ENCODE measurements at places on chromosomes 6 and 20. TPM values are rescaled to one million over a fixed set of nuclear protein-coding genes. Genes with fewer than 3 reads are reported as not detected.

DNA sequence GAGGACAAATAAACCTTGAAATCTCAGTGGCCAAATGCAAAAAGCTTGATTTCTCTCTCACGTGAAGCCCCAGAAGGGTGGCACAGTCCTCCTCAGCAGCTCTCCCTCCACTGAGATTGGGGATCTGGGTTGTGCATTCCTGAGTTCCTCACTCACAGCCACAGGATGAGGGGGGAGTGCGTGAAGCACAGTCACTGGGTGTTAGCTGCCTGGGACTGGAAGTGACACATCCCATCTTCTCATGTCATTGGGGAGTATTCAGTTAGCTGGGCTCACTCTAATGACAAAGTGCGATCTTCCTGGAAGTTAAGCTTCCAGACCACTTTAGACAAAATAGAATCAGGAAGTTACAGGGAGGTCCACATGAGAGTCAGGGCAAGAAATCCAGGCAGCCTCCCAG is 192.2 kb upstream of the LRFN2 start:
- no peaks in the 10 kb centered on the region for H3K4me1 ChIP-seq
- no peaks in the 10 kb centered on the region for H3K36me3 ChIP-seq
- H3K27ac ChIP-seq = no peak overlapping the region
- no peaks in the 10 kb centered on the region for H3K27me3 ChIP-seq
- no peak for DNase-seq

DNA sequence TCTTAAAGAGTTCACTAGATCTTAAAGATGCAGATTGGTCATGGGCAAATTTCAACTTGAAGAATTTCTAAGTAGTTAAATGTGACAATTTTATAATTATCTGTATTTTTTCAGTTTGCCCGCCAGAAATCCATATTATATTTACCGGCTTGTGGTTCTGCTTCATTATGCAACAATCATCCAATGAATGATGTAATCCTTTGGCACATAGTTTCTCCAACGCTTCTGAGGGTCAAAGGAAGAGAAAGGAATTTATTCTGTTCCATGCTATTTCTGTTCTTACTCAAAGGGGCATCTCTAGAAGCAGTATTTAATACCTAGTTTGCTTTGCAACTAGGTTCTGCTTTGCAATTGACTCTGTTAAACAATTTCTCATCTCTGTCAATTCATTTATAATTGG is 359.3 kb upstream of the PLCB4 start:
- no peak overlapping the region for H3K27ac ChIP-seq
- H3K4me1 ChIP-seq = no peaks in the 10 kb centered on the region
- H3K4me3 ChIP-seq = no peak overlapping the region
- no peak for DNase-seq
- no peaks in the 10 kb centered on the region for H3K27me3 ChIP-seq

- H3K36me3 ChIP-seq = no peaks in the 10 kb centered on the region
- no peak overlapping the region for H3K27ac ChIP-seq
- no peak for DNase-seq
- H3K4me3 ChIP-seq = no peak overlapping the region
- no peaks in the 10 kb centered on the region for H3K4me1 ChIP-seq
Measured at GRCh38 chr6:152952045-152952444, 30.8 kb downstream of the FBXO5 start.

DNA sequence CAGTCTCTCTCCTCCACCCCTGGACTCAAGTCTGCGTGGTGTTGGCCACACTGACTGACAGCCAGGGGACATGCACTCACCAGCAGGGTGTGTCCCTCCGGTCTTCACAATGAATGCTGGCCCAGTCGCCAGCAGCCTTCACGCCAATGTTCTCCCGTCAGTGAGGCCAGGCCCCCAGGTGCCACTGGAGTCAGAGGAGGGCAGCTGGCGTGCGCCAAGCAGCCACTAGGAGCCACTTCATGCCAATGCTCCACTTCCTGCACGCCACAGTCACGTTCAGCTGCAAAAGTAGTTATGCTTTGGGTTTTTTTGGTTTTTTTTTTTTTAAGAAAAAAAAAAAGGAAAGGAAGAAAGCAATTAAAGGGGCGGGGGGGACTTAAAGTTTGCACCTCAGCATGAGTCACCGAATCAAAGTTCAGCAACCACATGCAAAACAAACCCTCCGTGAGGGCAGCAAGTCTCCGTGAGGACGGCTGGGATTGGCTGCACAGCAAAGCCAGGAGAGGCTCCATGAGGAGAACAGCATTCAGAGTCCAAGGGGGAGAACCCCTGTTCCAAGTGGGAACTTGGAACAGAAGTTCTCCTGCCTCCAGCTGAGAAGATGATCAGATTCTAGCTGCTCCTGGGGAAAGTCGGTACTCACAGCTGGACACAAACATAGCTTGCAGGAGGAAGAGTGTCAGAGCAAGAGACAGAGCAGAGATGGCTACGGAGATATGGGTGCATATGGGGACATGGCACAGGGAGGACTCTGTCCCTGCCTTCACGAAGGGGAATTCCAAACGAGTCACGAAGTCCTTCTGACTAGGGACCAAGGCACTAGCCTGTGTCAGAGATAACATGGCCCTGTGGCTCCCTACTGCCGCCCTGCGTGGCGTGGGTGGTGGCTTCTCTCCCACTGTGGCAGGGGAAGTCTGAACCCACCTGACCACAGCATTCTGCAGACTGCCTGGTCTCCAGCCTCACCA is at the start of gene ZC3H12D:
TSS of gene ZC3H12D (minus strand) at position 282 of the 968 bp plus-strand sequence. CDS start 10,471 bp downstream, outside the sequence.
- no peaks in the 10 kb centered on the region for H3K27me3 ChIP-seq
- no peaks in the 10 kb centered on the region for H3K36me3 ChIP-seq
- no peak within 1 kb of the TSS for H3K4me3 ChIP-seq
- H3K4me1 ChIP-seq = no peaks in the 10 kb centered on the region
- peak within 1 kb of the TSS; percentile 44 for H3K27ac ChIP-seq

- no peaks in the 10 kb centered on the region for H3K4me1 ChIP-seq
- no peak overlapping the region for H3K4me3 ChIP-seq
- DNase-seq = no peak
- no peaks in the 10 kb centered on the region for H3K27me3 ChIP-seq
- no peak overlapping the region for H3K27ac ChIP-seq
Measured at GRCh38 chr6:88823998-88824397, 139.4 kb downstream of the RNGTT start.

DNA sequence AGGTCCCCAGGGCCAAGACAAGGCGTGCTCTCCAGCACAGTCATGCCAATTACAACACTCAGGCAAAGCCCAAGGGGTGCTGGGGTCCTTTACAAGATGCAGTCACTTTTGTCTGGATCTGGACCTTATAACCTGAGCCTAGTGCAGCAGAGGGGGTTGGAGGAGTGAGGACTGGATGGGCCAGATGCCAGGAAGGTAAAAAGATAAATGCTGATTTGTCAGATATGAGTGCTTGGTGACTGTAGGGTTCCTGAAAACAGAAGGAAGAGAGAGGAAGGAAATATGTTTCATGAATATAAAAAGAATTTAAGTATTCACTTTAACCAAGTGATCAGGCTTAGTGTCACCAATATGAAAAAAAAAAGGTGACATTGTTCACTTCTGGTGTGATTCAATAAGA is 43.4 kb upstream of the TFAP2A start:
- H3K27me3 ChIP-seq = no peaks in the 10 kb centered on the region
- no peak overlapping the region for H3K27ac ChIP-seq
- H3K36me3 ChIP-seq = no peaks in the 10 kb centered on the region
- H3K4me3 ChIP-seq = no peak overlapping the region
- no peak for DNase-seq

- H3K27ac ChIP-seq = no peak overlapping the region
- H3K27me3 ChIP-seq = no peaks in the 10 kb centered on the region
- H3K4me1 ChIP-seq = no peaks in the 10 kb centered on the region
- no peaks in the 10 kb centered on the region for H3K36me3 ChIP-seq
Measured at GRCh38 chr20:39108746-39109145, 146.6 kb downstream of the DHX35 start.

DNA sequence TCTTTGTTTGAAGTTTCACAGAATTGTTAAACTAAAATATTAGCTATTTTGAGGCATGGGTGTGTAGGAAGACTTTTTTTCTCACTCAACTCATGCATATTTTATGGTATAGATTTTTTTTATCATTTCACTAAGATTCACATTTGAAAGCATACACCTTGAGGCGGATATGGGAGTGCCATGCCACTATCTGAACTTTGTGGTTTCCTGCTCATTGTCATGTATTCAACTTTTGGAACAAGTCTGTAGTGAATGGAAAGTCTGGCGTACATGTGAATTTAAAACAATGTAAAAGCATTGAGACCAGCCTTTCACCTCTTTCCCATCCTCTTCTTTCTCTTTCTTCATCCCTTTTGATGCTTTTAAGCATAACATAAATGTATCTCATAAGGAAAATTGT is 147.9 kb downstream of the TPBG start:
- DNase-seq = no peak
- no peaks in the 10 kb centered on the region for H3K36me3 ChIP-seq
- H3K4me3 ChIP-seq = no peak overlapping the region
- H3K27me3 ChIP-seq = no peaks in the 10 kb centered on the region
- no peaks in the 10 kb centered on the region for H3K4me1 ChIP-seq

GRCh38 chr6:32118782-32119628 is 9.0 kb downstream of the ATF6B start:
- H3K36me3 ChIP-seq = peaks cover 68% of the 10 kb centered on the region
- DNase-seq = peak; percentile 91
- H3K4me3 ChIP-seq = no peak overlapping the region
- no peak overlapping the region for H3K27ac ChIP-seq
- peaks cover 20% of the 10 kb centered on the region for H3K4me1 ChIP-seq
- H3K27me3 ChIP-seq = no peaks in the 10 kb centered on the region

DNA sequence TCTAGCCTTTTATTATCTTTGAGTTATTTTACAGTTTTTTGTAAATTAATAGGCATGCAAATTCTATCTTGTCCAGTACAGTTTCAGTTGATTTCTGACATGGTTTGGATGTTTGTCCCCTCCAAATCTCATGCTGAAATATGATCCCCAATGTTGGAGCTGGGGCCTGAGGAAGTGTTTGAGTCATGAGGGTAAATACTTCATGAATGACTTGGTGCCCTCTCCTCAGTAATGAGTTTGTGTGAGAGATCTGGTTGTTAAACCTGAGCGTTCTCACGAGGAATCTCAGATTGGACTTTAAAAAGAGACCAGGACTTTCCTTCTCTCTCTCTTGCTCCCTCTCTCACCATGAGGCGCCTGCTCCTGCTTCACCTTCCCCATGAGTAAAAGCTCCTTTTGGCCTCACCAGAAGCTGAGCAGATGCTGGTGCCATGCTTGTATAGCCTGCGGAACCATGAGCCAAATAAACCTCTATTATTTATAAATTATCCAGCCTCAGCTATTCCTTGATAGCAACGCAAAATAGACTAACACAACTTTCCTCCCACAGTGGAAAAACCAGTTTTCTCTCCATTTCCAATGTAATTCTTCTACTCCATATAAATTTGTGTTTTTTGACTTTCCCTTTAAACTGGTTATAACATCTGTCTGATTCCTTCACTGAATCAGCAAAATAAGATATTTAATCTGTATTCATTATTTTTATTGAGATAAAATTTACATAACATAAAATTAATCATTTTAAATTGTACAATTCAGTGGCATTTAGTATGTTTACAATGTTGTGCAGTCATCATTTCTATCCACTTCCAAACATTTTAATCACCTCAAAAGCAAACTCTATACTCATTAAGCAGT is 78.7 kb upstream of the PRSS16 start:
- no peak overlapping the region for H3K4me3 ChIP-seq
- H3K27ac ChIP-seq = no peak overlapping the region
- H3K36me3 ChIP-seq = no peaks in the 10 kb centered on the region

DNA sequence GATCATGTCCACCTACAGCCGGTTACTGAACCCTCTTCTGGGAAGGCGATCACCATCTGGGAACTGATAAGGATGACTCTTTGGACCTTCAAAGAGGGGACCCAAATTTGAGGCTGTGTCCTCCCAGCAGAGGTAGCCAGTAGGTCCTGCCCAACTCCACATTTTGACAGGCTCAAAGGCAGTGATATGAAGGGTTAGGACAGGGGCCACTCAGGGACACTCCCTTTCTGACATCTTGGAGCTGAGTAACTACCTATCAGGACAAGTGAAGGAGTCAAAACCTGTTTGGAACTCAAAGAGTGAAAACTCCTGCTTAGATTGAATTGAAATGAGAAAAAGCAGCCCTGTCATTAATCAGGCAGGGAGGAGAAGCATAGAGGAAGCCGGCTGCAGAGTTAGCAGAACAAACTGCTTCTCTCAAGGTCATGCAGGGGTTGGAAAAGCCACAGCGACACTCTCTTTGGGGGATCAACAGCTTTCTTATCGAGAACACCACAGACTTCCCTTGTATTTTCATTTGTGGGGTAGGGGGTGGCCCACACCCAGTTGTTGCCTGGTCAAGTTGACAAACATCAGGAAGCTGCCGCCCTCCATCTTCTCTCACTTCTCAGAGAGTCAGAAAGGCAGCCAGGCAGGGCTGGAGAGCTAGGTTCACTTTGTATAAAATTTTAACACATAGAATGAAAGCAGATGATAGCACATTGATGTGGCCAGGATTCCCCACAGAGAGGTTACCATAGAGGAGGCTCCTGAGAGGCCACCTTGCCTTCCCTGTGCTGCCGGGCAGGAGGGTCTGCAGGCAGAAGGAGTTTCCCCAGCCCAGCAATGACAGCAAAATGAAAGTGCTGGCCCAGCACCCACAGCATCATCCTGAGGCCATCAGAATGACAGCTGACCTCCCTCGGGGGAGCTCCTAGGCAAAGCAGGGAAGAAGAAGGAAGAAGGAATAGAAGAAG is 47.6 kb downstream of the AGPAT4 start:
- no peak overlapping the region for H3K4me3 ChIP-seq
- H3K4me1 ChIP-seq = peaks cover 37% of the 10 kb centered on the region
- no peak overlapping the region for H3K27ac ChIP-seq
- no peaks in the 10 kb centered on the region for H3K36me3 ChIP-seq
- no peak for DNase-seq
- H3K27me3 ChIP-seq = no peaks in the 10 kb centered on the region

DNA sequence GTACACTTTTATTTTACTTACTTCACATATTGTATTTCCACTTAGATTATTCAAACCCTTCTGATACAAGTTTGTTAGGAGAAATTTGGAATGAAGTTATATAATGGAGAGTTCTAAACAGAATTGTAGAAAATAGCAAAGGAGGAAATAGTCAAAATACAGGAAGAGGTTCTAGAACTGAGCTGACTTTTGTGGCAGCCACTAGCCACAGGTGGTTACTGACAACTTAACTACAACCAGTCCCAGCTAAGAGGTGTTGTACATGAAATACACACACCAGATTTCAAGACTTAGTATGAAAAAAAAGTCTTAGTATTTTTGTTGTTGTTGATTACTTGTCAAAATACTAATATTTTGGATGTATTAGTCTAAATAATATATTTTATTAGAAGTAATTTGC is 727.4 kb upstream of the CITED2 start:
- no peaks in the 10 kb centered on the region for H3K4me1 ChIP-seq
- no peak overlapping the region for H3K27ac ChIP-seq

DNA sequence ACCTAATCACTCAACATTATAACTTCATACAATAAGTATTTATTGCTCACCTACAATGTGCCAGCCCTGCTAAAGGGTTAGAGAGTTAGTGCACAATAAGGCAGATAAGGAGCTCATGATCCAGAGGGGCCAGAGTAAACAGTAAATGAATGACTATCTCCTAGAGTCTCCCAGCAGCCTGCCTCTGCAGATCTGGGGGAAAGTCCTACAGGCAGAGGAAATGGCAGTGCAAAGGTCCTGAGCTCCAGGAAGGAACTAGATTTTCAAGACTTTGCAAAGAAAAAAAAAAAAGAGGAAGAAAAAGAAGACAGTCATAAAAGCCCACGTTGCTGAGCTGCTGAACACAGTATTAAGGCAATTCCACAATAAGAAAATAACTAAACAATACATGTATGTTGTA is 160.1 kb downstream of the SIM1 start:
- H3K4me1 ChIP-seq = no peaks in the 10 kb centered on the region
- no peak overlapping the region for H3K27ac ChIP-seq
- no peaks in the 10 kb centered on the region for H3K27me3 ChIP-seq
- no peak overlapping the region for H3K4me3 ChIP-seq
- DNase-seq = no peak

Gene HLA-DPB1
- total RNA-seq = 22.0 TPM

Gene LIME1
- total RNA-seq = 2.4 TPM

Gene WASF1
- total RNA-seq = 4.8 TPM

Gene RNF39
- total RNA-seq = 0.26 TPM

Gene CDKN1A
- total RNA-seq = 63.8 TPM

Gene SMOC2
- total RNA-seq = 10.8 TPM

Data from right atrium auricular region (tissue), 2 donors.